ENCODE measurements at places on chromosomes 13 and 19.

GRCh38 chr13:99972190-99972731 is 694 bp upstream of the ZIC5 start:
- DNase-seq = no peak

DNA sequence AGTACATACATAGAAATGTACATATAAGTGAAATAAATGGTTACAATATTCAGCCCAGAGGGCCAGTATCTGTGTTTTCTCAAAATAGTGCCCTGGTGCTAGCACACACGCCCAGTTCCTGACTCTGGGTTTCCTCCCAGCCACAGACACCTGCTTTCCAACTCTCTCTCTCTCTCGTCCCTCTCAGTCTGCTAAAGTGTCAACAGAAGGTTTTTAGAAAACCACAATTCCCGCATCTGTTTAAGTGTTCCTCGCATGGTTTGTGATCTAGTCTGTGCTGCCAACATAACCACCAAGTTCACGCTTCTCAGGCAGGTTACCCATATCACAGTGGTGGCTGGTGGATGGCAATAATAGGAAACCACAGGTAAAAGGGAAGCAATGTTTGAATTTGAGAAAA is 17.8 kb upstream of the UPF3A start:
- no peak for DNase-seq

DNA sequence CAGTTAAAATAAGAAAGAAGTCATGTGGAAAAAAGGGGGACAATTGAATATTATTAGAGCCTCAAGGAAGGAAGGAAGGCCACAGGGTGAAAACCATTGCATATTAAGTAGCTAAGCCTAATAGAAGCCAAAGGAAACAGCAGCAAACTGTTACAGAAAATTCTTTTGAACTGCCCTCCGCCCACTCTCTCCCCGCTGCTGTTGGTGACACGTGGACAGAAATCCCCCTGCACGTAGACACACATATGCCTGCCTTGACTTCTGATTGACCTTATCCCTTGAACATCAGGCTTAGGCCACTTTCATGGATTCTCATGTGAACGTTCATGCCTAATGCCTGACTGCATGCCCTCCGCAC is 229.1 kb downstream of the KCNRG start:
- DNase-seq = no peak

DNA sequence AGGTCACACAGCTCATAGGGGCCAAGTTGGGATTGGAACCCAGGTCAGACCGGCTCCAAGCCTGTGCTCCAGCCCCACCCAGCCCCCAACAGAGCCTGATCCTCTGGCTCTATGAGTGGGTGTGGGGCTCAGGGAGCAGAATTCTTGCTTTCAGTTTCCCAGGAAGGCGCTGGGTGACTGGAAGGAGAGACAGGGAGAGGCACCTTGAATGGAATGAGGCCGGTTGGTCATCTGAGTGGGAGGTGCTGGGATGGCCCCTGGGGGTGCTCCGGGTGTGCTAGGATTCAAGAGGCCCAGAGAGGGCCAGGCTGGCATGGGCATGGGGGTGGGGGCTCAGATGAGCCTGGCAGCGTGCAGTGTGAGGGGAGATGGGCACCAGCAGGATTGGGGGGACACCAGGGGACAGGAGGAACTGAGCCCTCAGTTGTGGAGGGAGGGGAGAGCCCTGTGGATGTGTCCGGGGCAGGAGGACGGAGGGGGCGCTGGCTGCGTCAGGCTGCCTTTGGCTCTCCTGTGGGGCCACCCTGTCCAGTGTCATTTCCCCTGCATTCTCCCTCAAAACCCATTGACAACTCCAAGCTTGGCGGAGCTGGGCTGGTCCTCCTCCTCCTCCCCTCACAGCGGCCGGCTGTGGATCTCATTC is 31.2 kb upstream of the ANKRD10 start:
- DNase-seq = no peak

GRCh38 chr19:46639358-46640182 is 3.6 kb upstream of the GNG8 start:
- DNase-seq = no peak

- no peak for DNase-seq
These were observed 8.9 kb downstream of the DHX34 start for GRCh38 chr19:47357788-47358680.

DNA sequence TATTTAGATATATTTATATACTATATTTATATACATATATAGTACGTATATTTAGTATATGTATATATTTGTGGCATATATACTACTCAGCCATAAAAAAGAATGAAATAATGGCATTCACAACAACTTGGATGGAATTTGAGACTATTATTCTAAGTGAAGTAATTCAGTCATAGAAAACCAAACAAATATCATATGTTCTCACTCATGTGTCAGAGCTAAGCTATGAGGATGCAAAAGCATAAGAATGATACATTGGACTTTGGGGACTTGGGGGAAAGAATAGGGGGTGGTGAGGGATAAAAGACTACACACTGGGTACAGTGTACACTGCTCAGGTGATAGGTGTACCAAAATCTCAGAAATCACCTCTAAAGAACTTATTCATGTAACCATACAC is 1015.7 kb downstream of the EFNB2 start:
- DNase-seq = no peak

DNA sequence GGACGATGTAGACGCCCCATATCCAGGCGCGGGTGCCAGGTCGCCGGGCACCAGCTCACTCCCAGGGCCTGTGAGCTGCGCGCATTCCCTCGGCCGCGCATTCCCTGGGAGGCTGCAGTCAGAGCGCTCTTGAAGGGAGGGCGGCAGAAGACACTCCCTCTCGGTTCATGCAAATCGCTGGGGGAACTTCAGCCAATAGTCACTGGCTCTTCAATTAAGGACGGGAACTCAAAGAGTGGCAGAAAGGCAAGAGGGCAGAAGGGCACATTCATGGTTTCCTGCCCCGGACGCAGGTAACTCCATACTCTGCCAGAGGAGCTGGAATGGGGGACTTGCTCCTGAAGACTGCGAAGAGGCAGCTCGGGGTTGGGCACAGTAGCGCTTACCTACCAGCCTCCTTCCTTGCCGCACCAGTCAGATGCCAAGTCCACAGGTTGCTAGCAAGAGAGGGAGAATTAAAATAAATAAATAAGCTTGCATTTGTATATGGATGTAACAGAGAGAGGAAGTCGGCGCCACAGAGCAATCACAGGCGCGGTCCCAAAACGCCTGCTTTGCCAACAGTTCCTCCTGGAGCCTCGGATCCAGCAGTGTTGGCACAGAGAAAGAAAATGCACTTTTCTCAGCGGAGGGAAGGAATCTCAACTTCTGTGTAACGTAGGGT is 459 bp downstream of the PCDH20 start:
- DNase-seq = peak; percentile 17
